ENCODE measurements at places on chromosomes 1 and 21.

DNA sequence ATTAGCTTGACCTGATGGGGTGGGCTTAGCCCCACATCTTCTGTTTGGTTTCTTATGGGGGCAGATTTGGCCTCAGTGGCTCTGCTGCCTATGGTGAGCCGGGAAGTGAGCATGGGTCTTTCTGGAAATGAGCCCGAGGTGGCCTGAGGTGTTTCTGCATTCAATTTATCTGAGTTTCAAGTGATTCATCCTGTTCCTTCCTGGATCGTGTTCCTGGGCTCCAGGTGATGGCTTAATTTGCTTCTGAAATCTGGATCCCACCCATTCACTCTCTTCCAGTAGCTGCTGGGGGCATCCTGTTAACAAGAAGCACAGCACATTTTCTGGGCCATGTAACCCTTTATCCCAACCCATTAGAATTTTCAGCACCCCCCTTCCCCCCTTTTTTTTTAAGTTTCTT lies 324.6 kb downstream of the CAMTA1 start:
- no peak for DNase-seq

DNA sequence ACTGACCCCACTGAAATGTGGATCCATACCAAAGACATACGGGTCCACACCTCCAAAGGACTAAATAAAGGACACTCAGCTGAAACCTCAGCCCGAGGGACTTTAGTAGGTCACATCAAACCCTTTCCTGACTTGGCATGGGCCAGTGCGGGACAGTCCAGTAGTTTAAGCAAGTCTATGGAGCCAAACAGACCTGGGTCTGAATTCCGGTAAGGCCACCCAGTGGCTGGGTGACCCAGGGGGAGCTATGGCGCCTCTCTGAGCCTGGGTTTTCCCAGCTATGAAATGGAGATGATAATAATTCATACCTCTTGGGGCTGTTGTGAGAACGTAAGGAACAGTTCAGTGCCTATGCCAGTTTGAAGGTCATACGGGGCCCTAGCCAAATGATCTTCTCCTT lies 36.2 kb upstream of the ZBTB40 start:
- no peak for DNase-seq

- DNase-seq = no peak
Measured at GRCh38 chr1:23590058-23590783, 30.9 kb upstream of the ID3 start.

GRCh38 chr1:1073743-1074587 lies at the start of gene RNF223:
Gene RNF223 (minus strand): TSS chr1:1074306. CDS start chr1:1072566, 1,740 bp downstream.
- peak; percentile 38 for DNase-seq

DNA sequence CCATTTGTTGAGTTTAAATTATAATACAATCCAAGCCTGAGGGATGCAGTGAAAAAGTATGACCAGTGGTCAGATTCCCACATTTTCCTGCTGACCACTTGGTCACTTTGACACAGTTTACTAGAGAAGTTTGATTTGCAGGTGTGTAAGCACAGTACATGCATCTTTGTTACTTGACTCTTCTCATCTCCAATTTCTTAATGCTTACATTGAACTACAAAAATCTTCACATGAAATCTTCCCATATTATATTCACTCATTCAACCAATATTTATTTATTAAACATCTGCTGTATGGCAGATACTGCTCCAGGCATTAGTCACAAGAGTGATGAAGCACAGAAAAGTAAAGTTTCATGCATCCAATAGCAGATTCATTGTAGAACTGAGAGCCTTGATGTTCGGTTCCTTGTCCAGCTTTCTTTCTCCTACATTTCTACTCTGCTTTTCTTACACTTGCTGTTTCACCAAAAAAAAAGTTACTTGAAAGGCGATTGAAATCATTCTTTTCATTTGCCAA lies 211.7 kb downstream of the NFIA start:
- DNase-seq = no peak

DNA sequence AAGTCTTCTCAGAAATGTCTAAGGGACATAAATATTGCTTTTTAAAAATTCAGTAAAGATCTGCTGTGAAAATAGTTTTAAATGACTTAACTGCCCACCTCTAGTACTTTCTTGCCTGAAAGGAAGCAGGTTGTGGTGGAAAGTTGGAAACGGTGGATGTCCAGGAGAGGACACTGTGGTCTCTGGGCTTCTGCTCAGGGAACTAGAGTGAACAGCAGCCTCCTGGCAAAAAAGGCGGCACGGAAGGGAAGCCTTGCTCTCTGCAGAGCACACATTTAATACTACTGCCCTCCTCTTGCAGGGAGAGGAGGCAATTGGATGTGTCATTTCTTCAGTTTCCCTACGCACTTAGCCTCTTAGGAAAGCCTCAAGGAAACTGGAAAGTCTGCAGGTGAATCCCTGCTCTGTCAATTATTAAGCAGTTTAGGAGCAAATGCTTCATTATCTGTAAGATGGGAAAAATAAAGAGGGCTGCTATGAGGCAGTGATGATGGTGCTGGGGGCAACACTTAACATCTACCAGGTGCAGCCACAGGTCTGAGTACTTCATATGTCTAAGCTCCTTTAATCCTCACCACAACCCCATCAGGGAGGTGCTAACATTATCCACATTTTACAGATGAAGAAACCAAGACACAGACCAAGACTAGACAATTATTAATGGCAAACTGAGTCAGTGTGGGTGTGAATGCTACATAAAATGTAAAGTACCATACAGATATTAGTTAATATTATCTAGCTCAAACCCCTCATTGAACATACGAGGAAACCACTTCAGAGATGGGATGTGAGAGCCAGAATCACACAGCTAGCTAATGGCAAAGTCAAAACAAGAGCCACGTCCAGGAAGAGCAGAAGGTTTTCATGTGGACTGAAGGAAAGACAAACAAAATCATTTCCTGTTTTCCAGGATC lies 108.9 kb upstream of the ADAR start:
- DNase-seq = no peak

DNA sequence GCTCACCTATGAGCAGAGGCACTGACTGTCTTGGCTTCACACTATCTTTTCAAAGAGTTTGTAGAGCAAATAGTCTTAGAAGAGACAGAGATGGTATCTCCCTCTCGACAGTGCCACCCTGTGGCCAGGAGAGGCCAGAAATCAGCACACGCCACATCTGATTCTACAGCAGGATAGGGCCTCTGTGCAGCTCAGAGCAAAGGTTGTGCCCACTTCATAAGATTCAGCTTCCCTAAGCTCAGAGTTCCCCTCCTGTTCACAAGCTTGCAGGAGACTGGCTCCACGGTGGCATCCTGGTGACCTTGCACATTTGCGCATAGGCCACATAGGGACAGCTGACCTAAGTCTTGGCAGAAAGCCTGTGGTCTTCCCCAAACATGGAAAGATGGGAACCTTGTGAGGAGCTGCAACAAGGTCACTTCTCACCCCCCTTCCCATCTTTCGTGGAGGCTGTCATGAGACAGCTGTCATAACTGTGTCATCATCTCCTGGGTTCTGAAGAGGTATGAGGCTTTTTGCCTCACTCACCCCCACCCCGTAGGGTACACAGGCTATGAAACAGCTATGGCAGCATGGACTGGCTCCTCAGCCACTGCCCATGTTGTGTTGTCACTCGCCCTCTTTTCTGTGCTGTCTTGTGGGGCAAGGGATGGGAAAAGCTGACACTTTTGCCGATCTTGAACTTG lies 3.0 kb downstream of the ITLN2 start:
- peak; percentile 38 for DNase-seq

DNA sequence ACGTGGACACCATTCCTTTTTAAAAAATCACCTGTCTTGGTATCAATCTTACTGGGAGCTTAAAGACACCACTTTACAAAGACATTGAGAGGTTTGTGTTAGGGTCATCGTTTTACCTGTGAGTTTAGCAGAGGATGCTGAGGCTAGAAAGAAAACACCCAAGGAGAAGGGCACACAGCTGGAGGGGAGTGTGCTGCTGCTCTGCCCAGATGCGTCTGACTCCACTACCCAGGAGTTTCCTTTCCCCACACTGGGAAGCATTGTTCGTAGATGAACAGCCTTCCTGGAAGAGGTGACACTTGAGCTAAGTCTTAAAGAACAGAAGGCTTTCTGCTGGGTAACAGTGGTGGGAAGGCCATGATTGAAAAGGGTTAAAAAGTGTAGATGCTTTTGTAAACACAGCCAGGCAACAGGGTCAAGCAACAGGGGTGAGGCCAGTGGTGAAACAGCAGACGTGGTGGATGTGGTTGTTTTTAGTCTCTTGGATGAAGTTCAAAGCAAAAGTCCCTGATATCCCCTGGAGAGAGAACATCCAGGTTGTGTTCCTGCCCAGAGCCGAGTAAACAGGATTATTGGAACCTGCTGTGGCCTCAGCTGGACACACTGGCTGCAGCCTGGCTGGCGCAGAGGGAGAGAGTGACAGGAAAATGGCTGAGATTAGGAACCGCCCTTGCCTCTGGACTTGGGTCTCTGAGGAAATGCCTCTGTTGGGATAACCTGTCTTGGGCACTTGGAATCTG lies 198.6 kb upstream of the JUN start:
- peak; percentile 35 for DNase-seq

DNA sequence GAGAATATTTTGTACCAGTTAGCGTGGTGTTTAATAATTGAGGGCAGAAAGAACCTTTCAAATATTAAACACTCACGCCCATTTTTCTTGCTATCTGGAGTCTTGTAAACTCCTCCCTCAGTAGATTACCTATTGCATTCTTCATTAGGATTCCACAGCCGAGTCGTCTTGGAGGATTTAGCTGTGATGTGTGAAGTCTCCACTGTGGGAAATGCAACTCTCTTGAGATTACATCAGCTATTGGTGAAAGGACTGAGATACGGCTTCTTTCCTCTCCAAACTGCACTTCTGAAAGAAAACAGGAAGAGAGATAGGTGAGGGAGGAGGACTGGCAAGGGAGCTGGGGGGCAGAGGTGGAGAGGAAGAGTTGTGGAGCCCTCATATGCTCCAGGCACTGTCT lies 36.1 kb downstream of the ACTA1 start:
- DNase-seq = no peak

DNA sequence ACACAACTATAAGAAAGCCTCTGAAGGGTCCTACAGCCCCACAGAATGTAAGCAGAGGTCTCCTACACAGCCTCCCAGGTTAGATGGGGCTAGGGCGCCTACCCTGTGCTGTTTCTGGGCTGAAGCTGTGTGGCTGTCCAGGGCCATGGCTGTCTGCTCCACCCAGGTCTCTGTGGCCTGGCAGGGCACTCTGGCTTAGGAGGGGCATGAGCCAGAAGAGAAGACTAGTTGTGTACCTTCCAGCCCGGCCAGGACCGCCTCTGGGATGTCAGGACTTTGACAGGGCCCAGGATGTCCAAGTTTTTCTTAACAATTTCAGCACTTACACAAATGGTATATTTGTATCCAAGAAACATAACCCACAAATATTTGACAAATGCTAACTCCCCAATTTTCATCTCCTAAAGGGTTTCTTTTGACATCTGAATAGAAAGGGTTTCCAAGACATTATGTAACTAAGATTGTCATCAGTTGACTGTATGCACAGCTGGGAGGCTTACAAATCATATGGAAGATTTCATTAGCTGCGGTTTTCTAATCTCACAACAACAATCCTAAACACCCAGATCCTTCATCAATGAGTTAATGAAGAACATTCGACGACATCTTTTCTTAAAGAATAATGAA lies 80.5 kb downstream of the HSF2BP start:
- no peak for DNase-seq

- DNase-seq = no peak
Measured at GRCh38 chr21:35395728-35396127, 346.6 kb upstream of the RUNX1 start.

- no peak for DNase-seq
Measured at GRCh38 chr1:43431676-43432075, 22.1 kb downstream of the HYI start.

- no peak for DNase-seq
Measured at GRCh38 chr1:37128091-37128490, 93.8 kb upstream of the GRIK3 start.

DNA sequence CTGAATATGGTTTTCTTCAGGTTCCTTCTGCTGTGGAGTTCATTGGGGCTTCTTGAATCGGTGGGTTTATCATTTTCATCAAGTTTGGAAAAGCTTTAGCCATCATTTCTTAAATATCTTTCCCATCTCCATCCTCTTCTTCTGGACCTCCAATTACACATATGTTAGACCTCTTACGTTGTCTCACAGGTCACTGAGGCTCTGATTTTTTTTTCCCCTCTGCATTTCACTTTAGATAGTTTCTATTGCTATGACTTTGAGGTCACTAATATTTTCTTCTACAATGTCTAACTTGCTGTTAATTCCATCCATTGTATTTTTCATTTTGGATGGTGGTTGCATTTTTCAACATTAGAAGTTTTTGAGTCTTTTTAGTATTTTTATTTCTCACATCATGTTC lies 47.3 kb upstream of the CASZ1 start:
- DNase-seq = no peak

DNA sequence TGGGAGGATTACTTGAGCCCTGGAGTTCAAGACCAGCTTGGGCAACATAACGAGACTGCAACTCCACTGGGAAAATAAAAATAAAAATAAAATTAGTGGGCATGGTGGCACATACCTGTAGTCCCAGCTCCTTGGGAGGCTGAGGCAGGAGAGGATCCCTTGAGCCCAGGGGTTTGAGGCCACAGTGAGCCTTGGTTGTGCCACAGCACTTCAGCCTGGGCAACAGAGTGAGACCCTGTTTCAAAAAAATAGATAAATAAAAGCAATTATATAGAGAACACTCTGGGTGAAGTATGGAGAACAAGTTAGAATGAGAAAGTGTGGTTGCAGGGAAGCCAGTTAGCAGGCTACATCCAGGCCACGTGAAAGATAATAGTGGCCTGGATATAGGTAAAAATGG lies 25.7 kb downstream of the CXADR start:
- DNase-seq = no peak

- no peak for DNase-seq
Measured at GRCh38 chr1:110375490-110375889, 15.3 kb downstream of the SLC16A4 start.

DNA sequence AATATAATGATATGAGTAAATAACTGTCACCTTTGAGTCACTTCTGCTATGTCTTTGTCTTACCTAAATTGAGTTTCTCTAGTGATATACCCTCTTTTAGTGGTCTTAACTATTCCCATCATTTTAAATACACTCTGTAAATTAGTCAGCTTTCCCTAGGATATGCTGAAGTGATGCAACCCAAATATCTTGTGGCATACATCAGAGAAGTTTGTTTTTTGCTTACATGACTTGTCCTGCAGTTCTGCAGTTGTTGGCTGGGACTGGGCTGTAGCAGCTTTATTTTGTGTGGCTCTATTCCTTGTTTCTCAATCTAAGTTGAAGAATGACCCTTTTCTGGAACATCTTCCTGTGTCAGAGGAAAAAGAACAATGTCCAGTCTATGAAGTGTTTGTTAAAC lies 76.4 kb downstream of the TTC3 start:
- no peak for DNase-seq
